Hair follicle dermal papilla cell (primary cell): ENCODE measurements at places on chromosomes 11 and 22. TPM values are rescaled to one million over a fixed set of nuclear protein-coding genes. Genes with fewer than 3 reads are reported as not detected.

The NXPE1 gene
- total RNA-seq = not detected in 2 replicates

The DRD4 gene
- 0.12 and 0.32 TPM in 2 replicates for total RNA-seq

The C11orf52 gene
- 0.49 and 1.3 TPM in 2 replicates for total RNA-seq

The PANX3 gene
- not detected in 2 replicates for total RNA-seq

The C1QTNF4 gene
- total RNA-seq = 0.12 and 0.49 TPM in 2 replicates

The CECR2 gene
- total RNA-seq = not detected in 2 replicates

The MIF gene
- total RNA-seq = 121 and 141 TPM in 2 replicates

The CNGA4 gene
- 0.16 TPM in 1 of 2 replicates, not detected in the other for total RNA-seq

The OR4D5 gene
- total RNA-seq = not detected in 2 replicates

The CBLIF gene
- total RNA-seq = not detected in 2 replicates

The MIOX gene
- not detected in 2 replicates for total RNA-seq

The GNAZ gene
- total RNA-seq = 3.4 and 6.9 TPM in 2 replicates

The CHADL gene
- 1.1 and 1.7 TPM in 2 replicates for total RNA-seq

The UCP2 gene
- total RNA-seq = 1.2 and 2.8 TPM in 2 replicates

The LRRC4C gene
- not detected in 2 replicates for total RNA-seq

The PHF21B gene
- not detected in 2 replicates for total RNA-seq

The PIK3IP1 gene
- 16.2 and 22.2 TPM in 2 replicates for total RNA-seq

The RGL4 gene
- not detected in 2 replicates for total RNA-seq

The SREBF2 gene
- 98.8 and 109 TPM in 2 replicates for total RNA-seq

The FOLR2 gene
- not detected in 2 replicates for total RNA-seq

The KCNK4 gene
- total RNA-seq = 0.12 TPM in 1 of 2 replicates, not detected in the other

The DCDC1 gene
- 0.32 TPM in 1 of 2 replicates, not detected in the other for total RNA-seq

The OR52E8 gene
- total RNA-seq = not detected in 2 replicates

The TYMP gene
- 73.7 and 88.9 TPM in 2 replicates for total RNA-seq

The ZP1 gene
- 0.12 TPM in 1 of 2 replicates, not detected in the other for total RNA-seq

The MED19 gene
- total RNA-seq = 10.2 and 10.9 TPM in 2 replicates

The TIGD3 gene
- total RNA-seq = 0.12 TPM in 1 of 2 replicates, not detected in the other
